ENCODE measurements at places on chromosomes 7 and 10.

GRCh38 chr7:15967551-15967950 is 281.1 kb upstream of the MEOX2 start:
- DNase-seq: no peak

DNA sequence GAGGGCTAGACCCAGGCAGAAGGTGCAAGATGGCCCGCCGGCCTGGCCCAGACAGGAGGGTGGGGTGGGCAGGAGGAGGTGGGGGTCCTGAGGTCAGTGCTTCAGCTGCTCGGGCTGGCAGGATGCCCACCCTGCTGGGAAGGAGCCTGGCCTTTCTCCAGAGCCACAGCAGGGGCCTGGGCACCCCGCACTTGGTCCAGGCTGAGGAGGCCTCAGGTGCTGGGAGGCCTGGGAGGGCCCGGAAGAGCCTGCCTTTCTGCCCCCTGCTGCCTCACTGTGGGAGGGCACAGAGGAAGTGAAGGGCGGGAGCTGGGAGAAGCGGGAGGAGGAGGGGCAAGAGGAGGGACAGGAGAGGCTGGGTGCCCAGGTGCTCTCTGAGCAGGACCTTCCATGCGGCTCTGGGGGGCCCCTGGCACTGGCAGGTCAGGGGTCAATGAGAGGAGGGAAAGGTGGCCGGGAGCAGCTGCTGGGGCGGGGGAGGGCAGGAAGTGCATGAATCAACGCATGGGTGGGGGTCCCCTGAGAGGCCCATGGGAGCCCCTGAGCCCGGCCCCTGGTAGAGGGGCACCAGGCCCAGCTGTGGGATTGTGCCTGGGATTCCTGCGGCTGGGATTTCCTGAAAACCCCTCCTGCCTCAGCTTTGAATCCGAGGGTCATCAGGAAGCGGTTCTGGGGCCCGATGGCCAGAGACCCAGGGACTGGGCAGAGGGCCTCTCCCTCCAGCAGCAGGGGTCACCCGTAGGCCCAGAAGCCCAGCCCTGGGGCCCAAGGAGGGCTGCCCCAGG is 49.9 kb downstream of the PWWP2B start:
- DNase-seq: no peak

- DNase-seq: no peak
These were observed 4.3 kb downstream of the ZNF3 start for GRCh38 chr7:100077205-100077604.

GRCh38 chr7:21544303-21544656 is 1.4 kb downstream of the DNAH11 start:
- DNase-seq: no peak
